Right hindlimb (tissue), 1 donor: ENCODE measurements at places on chromosomes 4 and X.
A peak's percentile ranks its signal among the peaks of the same experiment; 100 is the strongest.

- DNase-seq: no peak
These were observed 116.7 kb upstream of the TMEM164 start for GRCh38 chrX:109886122-109886761.

DNA sequence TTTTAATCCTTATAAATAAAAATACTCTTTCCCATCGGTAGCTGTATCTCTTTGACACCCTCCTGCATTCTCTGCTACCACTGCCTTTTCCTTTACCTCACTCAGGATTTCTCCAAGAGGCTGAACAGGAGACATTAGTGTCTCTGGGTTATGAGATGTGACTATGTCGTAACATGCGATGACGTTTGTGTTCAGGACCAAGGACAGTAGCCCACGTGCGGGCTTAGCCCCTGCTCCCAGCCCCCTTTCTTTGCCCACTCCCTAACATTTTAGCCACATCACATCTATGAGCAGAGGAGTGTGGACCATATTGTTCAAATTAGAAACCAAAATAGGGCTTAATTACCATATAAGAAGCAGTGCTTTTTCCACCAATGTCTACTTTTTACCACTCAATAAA lies 369.3 kb downstream of the FBXW7 start:
- DNase-seq: peak; percentile 39

DNA sequence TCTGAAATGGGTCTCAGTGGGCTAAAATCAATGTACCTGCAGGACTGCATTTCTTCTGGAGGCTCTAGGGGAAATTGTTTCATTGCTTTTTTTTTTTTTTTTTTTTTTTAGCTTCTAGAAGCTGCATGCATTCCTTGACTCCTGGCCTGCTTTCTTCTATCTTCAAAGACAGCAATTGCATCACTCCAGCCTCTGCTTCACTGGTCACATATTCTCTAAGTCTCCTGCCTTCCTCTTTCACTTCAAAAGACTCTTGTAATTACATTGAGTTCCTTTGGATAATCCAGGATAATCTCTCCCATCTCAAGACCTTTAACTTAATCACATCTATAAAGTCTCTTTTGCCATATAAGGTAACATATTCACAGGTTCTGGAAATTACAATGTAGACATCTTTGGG lies 11.3 kb upstream of the PCYT1B start:
- DNase-seq: no peak

GRCh38 chr4:106773076-106773905 lies 262.8 kb downstream of the DKK2 start:
- no peak for DNase-seq

DNA sequence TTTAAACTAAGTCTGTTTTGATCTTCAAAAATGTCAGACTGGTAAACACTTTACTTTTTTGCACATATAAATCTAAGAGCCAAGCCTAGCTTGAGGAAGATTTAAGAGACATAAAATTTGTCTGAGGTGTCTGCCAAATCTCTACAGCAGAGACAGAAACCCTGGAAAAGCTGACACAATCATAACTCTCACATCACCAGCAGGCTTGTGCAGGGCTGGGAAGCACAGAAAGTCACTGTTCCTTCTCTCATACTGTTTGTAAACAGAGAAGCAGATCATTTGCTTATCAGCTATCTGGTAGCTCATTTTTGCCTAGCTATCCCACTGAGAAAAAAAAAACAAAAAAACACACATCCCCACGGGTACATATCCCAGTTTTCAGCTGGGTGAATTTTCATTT lies 7.0 kb downstream of the ENOX2 start:
- peak; percentile 23 for DNase-seq

DNA sequence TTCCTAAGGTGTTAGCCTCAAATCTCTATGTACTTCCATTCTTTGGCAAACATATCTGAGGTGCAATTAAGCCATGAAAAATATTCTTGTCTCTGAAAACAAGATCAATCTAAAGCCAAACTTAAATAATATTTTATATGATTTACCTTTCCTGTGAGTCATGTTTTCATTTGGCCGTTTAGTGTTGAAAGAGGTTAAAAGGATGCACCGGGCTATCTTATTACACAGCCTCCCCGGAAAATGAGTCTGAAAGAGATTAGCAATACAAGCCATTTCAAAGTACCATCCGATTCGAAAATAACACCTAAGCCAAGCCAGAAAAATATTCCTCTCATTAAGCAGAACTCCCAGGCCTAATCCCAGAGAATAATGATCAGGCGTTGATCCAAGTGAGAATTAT lies 161.5 kb upstream of the EPHA5 start:
- no peak for DNase-seq

DNA sequence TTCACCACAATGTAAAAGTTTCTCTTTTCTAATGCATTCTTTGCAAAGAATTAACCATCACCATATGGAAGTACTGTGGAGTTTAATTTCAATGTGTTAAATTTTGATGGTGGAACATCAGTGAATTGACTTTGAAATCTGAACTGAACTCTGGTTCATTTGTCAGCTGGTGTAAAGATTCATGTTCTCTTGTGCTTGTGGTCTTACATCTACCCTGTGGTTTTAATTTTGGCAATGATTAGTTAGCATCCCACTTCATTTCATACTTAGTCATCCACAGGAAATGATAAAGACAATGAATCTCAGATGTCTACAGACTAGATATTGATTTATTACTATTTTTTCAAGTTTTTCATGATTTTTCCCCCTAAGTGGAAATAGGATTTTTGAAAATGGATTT lies 77.8 kb downstream of the GRID2 start:
- no peak for DNase-seq

- DNase-seq: no peak
These were observed 155.6 kb downstream of the GBA3 start for GRCh38 chr4:22848332-22848731.

- DNase-seq: no peak
These were observed 10.9 kb downstream of the MFAP3L start for GRCh38 chr4:170015285-170015684.

DNA sequence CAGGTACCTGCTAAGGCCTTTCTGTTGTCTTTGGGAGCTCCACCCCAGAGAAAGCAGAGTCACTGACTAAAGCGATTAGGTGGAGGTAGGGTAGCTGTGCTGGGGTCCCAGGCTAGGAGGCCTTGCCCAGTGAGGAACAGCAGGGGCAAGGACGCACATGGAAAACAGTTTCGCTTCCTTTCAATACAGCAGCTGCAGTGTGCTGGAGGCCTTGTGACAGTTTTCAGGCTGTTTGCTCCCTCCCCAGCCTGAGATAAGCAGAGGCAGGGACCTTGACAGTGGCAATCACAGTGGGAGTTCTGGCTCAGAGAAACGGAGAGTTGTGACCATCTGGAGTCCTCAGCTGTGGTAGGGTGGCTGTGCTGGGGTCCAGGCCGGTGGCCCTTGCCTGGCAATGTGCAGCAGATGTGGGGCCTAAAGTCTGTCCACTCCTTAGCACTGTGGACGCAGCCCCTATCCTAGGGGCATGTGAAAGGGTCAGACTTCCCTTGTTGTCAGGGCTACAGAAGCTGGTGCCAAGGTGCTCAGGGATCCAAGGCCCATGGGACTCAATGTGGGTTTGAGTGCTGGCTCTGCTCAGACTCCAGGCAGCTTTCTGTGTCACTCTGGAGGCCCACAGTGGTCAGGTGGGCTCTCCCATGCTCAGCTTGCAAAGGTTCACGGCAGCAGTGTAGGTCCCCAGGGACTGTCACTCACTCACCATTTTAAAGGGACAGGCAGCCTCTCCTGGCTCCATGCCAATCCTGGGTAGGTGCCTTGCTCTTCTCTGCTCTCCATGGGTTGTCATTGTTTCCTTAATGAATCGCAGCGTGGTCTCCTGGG lies 534.9 kb upstream of the FMR1 start:
- DNase-seq: no peak

DNA sequence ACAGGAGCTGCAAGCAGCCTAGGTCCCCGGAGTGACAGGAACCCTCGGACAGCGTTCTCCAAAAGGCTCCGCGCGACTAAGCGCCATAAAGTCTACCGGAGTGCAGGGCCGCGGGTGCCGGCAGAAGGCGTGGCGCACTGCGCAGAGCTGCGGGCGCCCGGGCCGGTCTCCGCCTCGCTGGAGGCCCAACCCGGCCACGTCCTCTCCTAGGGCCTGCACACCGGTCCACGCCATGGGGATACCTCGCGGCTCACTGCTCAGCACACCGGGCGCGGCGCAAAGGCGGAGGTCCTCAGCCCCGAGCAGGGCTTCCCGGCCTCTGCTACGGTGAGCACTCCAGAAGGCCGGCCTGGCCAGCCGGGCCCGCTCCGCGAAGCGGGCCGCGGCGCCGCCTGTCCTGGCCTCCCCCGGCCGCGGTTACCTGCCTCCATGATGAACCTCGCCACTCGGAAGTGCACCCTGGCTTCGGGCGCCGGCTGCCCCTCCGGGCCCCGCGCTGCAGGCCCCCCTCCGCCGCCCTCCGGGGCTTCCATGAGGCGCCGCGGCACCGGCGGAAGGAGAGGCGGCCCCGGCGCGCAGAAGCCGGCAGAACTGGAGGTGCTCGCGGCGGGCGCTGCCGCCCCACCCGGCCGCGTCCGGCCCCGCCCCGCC lies at the start of gene CCNQ:
Gene CCNQ (minus strand): TSS at position 599 of the 651 bp plus-strand sequence. CDS start 66 bp downstream, at position 533.
- DNase-seq: no peak
